ENCODE measurements at places on chromosomes 2 and 18.

DNA sequence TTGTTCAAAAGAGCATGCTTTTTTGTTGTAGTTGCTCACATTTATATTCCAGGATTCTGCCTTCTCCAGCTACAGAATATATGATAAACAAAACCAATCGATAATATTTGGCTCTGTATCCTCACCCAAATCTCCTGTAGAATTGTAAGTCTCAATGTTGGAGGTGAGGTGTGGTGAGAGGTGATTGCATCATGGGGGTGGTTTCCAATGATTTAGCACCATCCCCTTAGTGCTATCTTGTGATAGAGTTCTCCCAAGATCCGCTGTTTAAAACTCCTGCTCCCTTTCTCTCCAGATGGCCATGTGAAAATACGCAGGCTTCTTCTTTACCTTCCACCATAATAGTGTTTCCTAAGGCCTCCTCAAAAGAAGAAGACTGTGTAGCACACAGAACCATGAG lies 98.7 kb upstream of the SCN7A start:
- no peak for DNase-seq

GRCh38 chr2:26078939-26079338 lies 45.1 kb downstream of the RAB10 start:
- DNase-seq, result no peak

DNA sequence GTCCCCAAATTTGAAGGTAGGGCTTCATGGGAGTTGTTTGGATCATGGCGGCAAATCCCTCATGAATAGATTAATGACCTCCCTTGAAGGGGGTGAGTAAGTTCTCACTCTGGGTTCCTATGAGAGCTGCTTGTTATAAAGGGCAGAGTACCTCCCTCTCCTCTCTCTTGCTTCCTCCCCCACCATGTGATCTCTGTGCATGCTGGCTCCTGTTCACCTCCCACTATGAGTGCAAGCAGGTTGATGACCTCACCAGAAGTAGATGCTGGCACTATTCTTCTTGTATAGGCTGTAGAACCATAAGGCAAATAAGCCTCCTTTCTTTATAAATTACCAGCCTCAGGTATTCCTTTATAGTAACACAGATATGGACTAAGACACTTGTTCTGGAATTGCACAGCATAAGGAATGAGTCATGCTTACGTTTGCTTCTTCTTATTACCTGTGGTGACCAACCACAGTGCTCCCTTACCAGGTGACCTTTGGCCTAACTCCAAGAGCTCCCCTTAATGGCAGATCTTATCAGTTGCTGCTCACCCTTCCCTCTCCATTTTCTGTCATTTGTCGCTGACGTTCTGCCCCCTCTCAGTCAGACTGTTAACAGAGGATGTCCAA lies 559.5 kb upstream of the GCFC2 start:
- DNase-seq, result no peak

- no peak for DNase-seq
Measured at GRCh38 chr2:54757500-54757899, 34.0 kb downstream of the EML6 start.

DNA sequence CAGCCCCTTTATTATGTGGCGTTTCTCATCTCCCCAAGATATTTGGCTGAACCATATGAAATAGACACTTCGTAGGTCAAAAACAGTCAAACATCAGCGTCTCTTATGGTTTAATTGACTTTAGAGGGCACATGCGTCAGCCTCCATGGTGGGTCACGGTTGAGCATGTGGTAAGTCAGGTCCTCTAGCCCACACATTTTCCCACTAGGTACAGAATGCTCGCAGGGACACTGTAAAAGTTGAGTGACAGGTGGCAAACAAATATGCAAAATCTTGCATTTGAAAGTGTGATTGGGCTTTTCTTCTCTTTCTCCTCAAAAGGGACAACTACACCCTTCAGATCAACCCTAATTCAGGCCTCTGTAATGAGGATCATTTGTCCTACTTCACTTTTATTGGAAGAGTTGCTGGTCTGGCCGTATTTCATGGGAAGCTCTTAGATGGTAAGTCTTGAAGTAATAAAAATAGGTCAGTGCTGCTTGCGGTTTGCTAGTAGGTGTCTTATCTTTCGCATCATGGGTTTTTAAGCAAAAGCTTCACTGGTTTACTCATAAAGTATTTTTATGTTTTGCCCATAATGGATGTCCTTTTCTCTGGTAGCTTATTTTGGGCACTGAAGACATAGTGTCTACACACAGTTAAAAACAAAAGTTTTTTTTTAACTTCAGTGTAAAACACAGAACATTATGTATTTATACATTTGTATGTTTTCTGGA lies 261.3 kb downstream of the ALPK2 start:
- no peak for DNase-seq

DNA sequence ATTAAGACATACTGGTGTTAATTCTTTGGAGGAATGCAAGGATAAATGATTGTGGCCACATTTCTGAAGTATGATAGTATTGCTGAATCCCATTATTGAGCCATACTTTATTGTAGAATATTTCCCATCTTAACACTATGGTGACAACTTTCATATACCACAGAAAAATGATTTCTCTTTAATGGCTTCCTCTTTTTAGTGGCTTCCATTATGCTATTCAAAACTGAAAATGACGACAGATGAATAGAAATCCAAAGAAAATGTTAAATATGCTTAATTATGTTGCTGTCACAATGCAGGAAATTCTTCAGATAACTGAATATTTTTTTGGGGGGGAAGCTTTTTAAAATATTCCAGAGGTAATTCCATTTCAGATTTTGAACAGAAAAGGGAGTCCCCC lies 88.9 kb upstream of the TMEM200C start:
- no peak for DNase-seq

DNA sequence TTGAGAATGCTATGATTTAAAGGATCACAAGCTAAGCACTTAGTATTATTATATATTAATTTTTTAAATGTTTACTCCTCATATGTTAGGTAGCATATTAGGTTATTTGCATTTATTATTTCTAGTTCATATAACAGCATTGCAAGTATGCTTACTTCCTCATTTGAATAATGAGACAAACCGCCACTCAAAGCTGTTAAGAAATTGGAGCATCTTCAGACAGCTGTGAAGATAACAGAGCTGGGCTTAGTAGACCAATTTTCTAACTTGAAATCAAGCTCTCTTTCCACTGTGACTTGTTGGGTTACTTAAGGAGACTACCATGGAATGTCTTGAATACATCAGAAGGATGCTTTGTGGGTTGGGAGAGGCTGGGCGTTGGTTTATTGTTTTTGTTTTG lies 139.3 kb downstream of the ASXL3 start:
- DNase-seq, result no peak

- no peak for DNase-seq
Measured at GRCh38 chr2:50443868-50444630, 587.9 kb downstream of the NRXN1 start.

GRCh38 chr2:239440511-239440959 lies 39.7 kb upstream of the HDAC4 start:
- no peak for DNase-seq

GRCh38 chr2:168034616-168035015 lies 212.8 kb downstream of the STK39 start:
- no peak for DNase-seq

GRCh38 chr2:96859099-96859649 lies 1.4 kb upstream of the ANKRD39 start:
- DNase-seq, result no peak

GRCh38 chr18:67143028-67143427 lies 373.5 kb downstream of the DSEL start:
- no peak for DNase-seq

DNA sequence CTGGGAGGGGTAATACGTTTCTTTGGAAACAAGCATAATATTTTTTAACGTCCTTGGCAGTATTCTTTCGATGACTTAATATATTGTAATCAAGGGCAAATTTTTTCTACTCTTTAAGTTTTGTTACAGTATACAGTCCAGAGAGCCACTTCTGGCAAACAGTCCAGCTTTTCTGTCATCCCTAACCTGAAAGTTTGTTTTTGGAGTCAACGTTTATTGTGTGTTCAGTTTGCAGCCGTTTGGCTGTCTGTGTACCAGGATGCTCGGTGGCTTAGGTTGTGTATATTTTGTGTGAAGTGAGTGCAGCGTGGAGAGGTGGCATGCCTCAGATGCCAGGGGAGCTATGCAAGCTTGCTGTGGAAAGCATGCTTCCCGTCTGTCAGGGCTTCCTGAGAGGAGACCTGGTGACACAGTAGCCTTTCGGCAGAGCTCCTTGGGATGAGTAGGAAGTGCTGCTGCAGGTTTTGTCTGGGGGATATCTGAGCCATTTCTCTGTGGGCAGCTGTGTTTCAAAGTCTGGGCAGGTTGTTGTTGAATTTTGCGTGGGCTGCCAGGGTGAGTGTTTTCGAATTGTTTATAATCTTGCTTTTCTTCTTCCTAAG lies 14.7 kb downstream of the MAP3K20 start:
- DNase-seq, result no peak

DNA sequence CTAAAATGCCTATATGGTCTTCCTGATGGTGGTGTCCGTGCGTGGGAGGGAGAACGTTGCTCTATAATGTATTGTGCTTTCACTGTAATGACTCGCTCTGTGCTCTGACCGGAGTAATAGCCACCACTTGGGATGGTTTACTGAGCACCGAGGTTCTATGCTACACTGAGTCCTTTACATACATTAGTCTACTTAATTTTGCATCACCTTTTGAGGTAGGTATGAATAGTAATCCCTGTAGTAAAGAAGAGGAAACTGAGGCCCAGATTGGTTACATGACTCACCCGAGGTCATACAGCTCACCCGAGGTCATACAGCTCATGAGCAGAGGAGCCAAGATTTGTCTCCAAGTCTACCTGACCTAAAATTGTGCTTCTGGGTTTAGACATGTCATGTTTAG lies 79.5 kb downstream of the ARMC9 start:
- no peak for DNase-seq

GRCh38 chr2:102661846-102662245 lies 42.5 kb downstream of the SLC9A2 start:
- no peak for DNase-seq

DNA sequence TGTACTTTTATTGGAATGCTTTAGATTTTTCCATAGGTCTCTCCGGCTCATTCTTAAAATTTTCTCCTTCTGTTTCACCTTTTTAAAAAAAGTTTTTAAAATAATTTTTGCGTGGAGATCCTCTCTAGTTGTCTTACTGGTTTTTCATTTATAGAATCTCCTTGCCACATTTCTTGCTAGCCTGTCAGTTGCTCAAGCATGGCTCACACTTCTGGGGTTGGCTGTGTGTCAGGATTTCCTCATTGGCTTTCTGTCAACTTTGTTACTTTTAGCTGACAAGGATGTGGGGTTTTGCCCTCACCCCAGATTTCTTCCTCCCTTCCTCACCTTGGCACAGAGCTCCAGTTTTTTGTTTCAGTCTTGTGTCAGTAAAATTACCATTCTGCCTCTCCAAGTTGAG lies 124.6 kb downstream of the ZNF407 start:
- DNase-seq, result no peak

GRCh38 chr2:192657362-192657761 lies 462.6 kb upstream of the TMEFF2 start:
- DNase-seq, result no peak

DNA sequence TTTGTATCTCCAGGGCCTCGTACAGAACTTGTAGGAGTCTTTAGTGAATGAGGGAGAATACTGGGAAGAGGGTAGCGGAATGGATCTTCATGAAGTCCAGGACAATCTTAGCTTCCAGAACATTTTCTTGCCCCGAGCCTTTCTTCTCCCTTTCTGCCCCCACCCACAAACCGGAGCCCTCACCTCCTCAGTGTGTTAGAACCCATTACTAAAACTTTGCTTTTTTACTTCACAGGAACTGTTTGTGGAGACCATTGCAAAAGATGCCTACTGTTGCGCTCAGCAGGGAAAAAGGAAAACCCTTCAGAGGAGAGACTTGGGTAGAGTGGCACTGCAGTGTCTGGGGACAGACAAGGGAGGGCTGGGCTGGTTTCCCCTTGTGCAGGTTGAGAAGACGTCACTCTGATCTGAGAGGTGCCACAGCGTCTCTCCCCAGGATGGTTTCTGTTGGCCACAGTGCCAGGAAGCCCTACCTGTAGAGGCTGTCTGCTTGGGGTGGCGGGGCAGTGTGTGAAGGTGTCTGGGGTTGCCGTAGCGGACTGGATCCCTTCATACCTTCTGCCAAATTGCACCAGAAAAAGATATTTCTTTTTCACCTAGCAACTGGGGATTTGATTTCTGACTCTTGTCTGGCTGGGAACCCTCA lies 786 bp downstream of the POLE4 start:
- DNase-seq, result no peak

DNA sequence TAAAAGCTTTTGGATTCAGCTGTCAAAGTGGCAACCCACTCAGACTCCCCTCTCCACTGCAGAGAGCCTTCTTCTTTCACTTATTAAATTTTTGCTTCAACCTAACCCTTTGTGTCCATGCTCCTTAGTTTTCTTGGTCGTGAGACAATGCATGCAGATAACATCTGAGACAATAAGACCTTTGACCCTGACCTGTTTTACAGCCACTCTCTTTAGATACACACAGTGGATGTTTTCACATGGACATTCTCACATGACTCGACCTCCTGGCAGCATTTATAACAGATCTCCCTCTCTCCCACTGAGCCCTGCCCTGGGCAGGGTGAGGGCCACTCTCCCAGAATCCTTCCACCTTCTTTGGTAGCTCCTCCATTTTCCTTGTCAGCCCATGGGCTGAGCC lies 30.4 kb upstream of the IL36G start:
- peak; percentile 16 for DNase-seq

DNA sequence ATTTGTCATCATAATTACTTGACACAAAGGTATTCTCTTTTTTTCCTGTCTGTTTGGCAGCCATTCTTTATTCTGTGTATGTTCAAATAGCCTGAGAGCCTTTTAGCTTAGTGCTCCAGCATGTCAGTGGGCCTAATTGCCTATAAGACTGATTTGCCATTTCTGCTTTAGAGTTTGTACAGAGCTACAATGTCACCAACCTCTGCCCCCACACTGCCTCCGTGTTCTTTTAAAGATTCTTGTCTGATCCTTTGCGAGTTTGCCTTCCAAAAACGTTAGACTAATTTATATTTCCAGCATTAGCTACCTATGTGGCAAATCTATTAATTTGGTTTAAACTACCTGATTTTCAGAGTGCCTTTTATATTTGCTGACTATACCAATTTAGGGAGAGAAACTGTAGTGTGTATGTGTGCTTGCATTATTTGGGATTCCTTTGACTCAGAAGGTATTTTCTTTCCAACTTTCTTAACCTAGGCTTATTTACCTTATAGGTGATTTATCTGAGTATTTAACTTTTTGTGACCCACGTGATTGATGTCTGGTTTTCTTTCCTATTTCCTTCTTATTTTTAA lies 70.8 kb downstream of the FAM117B start:
- no peak for DNase-seq
